ENCODE measurements at places on chromosomes 11 and 22.
A peak's percentile ranks its signal among the peaks of the same experiment; 100 is the strongest.

DNA sequence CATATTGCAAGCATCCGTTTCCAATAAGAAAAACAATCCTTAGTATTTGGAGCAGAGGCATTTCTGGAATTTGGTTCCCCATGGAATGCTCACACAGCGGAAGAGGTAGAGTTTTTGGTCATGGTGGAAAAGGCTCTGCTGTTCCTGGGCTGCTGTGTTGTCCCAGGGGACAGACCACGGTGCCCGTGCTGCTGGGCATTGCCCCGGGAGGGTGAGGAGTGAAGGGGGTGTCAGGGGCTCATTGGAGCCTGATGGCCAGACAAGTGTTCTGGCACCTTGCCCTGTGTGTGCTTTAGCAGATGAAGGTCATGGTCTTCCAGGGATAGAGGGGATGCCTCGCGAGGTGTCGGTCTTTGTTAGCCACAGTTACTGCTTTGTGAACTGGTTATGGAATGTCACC is 61.2 kb downstream of the MPPED1 start:
- DNase-seq, result no peak

GRCh38 chr11:10309163-10310093 is 4.6 kb downstream of the ADM start:
- DNase-seq, result no peak

DNA sequence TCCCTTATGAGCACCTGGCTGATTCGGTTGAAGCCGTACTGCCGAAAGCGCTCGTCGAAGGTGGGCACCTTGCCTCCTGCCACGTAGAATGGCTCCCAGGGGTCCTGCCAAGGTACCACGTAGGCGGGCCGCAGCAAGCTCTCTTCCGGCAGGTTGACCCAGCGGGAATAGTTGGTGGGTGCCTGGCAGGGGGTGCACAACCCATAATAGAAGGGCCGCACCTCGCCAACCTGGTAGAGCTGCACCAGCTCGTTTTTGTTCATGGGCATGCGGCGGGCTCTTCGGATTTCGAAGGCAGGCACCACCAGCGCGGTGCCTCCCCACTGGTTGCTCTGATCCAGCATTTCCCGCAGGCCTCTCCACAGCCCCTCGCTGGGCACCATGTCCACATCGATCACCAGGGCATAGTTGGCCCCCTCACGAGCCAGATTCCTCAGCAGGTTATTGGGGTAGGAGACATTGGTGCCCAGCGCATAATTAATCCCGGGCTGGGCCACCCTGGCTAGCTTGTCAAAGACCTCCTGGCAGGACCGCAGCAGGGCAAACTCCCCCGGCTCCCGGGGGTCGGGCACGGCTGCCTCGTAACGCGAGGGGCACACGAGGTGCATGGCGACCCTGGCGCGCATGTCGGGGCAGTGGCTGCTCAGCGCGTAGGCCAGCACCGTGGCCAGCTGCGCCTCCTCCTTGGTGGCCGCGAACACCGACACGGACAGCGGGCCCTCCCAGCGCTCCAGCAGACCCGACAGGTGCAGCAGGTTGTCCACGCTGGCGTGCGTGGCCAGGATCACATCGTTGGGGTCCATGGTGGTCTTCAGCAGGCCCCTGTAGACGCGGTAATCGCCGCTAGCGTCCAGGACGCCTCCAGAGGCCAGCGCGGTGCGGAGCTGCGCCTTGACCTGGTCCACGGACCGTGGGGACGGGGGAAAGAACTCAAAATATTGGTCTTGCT is 679 bp downstream of the B4GAT1 start:
- DNase-seq, result no peak

DNA sequence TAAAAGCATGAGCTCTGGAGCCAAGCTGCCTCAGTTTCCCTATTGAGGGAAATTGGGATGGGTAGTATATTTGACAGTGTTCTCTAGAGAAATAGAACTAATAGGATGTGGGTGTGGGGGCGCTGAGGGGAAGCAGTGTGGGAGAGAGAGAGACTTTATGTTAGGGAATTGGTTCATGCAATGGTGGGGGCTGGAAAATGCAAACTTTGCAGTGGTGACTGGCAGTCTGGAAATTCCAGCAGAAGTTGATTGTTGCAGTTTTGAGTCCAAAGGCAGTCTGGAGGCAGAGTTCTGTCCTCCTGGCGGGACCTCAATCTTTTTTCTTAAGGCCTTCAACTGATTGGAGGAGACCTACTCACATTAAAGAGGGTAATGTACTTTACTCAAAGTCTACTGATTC is 59.4 kb upstream of the SYT13 start:
- no peak for DNase-seq

- no peak for DNase-seq
Measured at GRCh38 chr11:1257916-1258315, 35.0 kb downstream of the MUC5B start.

- peak; percentile 10 for DNase-seq
Measured at GRCh38 chr22:35987487-35987886, 41.1 kb downstream of the RBFOX2 start.

DNA sequence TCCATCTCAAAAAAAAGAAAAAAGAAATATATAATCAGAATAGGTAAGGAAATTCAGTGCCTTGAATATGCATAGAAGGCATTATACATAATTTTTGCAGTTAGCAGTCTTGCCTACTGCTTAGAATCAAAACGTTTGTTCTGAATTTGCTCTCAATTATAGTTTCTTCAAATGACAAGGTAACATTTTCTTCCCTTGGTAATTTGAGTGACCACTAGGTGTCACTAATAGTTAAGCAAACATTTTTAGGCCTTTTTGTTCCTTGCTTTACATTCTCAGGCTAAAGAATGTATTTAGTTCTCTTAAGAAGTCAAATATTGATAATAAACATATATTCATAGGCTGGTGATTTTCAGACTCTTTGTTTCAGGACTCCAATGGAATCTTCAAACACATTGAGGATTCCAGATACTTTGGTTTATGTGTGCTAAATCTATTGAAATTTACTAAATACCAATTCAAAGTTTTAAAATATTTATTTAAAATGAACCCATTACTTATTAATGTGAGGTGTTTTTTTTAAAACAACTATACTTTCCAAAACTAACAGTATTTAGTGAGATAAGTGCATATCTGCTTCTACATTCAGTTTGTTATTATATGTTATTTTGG is 55.0 kb upstream of the DEPDC7 start:
- DNase-seq, result peak; percentile 48

DNA sequence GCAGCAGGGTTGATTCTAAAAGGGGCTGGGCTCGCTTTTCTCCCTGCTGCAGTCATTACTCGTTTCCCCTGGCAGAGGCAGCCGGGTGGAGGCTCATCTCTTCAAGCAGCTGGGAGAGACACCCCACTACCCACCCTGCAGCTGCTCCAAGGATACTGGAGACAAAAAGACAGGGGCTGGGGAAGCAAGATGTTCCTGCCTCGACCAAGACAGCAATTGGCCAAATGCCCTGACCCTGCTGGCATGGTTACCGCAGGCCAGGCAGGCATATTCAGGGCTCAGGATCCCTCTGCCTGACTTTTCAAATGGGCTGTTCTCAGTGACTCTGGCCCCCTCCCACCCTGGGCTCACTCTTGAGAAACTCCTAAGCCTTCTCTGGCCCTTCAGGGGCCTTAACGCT is 6.8 kb upstream of the RGL4 start:
- no peak for DNase-seq

DNA sequence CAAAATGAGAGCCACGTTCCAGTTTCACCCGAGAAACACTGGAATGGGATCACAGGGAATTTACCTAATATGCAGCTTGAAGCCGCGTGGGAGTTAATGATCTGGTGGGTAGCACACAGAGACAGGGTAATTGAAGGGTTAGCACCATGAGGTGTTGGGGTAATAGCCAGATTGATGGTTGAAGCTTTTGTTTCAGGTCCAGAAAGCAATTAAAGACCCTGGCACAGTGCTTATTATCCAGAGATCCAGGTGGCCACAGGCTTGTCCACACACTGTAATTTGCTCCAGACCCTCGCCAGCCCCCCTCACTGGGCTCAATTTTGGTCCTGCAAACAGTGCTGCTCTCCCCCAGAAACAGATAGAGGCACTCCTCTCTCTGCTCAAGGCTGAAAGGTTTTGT is 282.5 kb upstream of the ISX start:
- DNase-seq, result no peak

GRCh38 chr22:19713650-19714311 is 522 bp upstream of the SEPTIN5 start:
- no peak for DNase-seq

DNA sequence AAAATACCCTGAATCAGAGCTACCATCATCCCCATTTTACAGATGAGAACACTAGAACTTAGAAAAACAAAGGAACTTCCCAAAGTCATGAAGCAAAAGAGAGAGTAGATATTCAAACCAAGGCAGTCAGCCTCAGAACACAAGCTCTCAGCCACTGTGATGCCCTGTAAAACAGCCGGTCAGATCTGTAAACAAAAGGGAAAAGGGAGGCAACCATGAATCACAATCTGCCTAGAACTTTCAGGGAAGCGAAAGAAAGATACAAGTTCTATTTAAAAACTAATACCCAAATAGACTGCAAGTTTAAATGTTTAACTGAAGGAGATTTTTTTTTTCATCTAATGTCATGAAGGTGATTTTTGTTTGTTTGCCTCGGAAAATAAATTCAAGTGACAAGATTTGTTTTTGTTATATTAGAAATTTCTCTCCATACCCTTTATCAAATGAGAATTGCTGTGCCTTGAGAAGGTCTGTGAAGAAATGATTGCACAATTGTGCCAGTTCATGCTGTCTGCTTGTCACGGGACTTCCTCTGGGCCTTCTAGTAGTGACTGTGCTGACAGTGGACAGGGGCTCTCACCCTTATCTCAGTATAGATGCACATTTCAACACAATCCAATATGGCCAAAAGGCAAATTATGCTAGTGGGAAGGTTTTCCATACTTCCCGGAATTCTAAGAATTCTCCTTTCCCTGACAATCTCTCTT is 11.7 kb downstream of the SAA1 start:
- no peak for DNase-seq

DNA sequence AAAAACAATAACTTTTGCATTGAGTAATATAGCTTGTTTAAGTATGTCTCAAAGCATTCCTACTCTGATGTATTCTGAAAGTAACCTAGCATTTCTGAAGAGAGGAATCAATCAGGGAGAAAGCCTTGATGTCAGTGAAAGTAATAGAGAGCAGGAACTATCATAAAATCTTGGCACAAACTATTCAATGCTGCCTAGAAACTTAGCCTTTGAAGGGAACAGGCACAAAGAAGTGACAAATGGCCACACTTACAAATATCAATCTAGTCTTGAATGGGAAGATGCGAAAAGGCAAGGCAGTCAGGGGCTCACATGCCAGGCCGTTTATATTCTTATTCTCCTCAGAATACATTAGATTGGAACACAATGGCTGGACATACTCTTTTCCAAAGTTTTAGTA is 576.5 kb upstream of the ANO3 start:
- DNase-seq, result no peak

DNA sequence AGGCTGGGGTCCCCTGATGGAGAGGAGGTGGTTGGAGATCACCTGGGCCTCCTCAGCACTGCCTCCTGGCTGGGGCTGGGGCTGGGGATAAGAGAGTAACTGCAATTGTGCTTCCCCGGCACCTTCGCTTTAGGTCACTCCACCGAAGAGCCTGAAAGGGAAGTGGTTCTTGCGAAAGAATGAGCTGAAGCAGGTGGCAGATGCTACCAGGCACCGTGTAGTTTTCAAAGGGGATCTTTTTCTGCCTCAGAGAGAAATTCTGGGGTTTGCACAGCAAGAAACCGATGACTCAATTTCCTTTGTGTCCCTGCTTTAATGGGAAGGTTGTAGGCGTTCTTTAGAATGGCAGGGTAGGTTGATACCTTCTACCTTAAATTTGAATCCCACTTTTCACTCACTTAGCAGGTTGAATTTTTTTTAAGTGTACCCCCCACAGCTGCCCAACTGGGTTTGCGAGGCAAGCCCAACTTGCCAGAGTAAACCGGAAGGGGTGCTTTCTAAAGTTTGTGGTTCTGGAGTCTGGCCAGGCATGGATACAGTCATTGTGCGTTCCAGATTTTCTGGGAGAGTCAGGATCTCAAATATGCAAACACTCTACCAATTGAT is 5.3 kb downstream of the CD44 start:
- no peak for DNase-seq

DNA sequence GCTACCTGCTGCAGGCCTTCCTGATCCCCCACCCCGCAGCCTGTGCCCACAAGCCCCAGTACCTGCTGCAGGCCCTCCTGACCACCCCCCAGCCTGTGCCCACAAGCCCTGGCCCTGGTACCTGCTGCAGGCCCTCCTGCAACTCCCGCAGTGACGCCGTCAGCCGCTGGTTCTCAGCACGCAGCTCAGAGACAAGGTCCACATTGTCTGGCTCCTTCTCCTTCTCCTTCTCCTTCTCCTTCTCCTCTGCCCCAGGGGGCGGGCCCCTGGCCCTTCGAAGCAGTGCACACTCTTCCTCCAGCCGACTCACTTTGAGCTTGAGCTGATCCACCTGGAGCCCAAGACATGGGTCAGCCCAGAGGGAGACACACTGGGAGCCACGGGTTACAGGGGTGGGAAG is 9.1 kb downstream of the CARD10 start:
- DNase-seq, result no peak

DNA sequence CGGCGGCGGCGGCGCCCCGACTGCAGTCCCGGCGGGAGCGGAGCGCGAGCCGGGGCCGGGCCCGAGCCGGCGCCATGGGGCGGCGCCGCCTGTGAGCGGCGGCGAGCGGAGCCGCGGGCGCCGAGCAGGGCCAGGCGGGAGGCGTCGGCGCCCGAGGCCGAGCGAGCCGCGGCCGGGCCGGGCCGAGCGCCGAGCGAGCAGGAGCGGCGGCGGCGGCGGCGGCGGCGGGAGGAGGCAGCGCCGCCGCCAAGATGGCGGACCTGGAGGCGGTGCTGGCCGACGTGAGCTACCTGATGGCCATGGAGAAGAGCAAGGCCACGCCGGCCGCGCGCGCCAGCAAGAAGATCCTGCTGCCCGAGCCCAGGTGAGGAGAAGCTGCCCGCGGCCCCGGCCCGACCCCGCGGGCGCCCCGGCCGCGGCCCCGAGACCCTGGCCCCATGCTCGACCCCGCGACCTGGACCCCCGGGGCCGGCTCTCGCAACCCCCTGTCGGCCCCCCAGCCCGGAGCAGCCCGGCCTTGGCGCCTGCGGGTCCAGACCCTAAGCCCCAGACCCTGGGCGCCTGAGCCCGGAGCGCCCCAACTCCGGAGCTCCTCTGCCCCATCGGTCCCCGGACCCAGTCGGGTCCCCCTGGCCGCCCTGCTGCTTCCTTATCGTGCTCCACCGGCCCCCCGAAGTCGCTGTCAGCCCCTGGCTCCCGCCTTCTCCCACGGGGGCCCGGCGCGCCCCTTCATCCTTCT is at the start of gene GRK2:
GRK2 (plus strand) TSS at position 25 of the 739 bp plus-strand sequence; CDS start at position 252, 227 bp downstream.
- peak; percentile 40 for DNase-seq

DNA sequence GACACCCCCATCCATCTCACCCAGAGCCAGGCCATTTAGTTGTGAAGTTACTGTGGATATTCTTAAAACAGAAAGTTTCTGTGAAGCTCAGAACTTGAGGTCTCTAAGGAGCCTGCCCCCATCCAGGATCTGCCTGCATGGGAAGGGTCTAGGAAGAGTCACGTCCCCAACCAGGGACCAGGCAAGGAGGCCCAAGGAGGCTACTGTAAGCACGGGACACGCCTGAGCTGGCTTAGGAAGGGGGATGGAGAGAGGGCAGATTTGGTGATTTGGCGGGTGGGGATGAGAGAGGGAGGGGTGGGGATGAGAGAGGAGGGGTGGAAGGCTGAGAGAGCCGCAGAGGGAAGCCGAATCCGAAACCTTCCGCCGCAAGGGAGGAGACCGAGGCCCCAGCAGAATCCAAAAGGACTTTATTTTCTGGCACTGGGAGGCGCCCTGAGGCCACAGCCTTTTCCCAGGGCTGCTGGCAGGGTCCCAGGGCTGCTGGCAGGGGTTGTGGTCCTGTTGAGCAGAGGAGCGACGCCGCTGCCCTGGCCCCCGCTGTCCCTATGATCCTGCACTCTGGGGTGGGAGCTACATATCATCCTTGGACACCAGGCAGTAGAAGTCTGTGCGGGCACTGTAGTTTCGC is 9.4 kb downstream of the SIGIRR start:
- no peak for DNase-seq
